Ecto neural progenitor cell (in vitro differentiated cells): ENCODE measurements at places on chromosomes 16 and 17.

- peak; percentile 85 for DNase-seq
Measured at GRCh38 chr17:1643293-1643998, 2.1 kb downstream of the SCARF1 start.

DNA sequence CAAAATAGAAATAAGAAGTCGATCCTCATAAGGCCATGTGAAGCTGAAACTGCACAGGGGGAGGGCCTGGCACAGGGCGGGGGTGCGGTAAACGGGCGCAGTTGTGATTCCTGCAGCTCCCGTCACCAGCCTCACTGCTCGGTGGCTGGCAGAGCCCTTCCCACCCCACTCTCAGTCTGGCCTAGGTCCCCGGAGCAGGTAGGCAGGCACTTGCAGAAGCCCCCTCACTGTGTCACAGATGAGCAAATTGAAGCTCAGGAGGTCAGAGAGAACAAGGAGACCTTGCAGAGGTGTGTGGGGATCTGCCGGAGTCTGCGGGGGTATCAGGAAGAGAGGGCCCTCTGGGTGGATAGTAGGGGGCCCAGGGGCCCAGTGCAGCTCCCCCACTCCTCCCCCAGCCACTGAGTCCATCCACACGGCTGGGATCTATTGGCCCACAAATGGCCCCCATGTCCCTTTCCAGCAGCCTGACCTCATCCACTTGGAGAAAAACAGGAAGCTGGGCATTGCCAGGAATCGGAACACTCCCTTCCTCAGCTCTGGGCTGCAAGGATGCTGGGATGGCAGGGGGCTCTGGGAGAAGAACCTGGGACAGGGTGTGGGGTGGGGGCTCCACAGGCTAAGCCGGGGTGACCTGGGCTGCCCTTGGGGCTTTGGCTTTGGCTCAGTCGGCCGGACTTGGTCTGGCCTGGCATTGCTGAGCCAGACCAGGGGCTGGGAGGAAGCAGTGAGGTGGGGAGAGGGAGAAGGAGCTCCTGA lies 21.4 kb upstream of the MAP3K14 start:
- peak; percentile 46 for DNase-seq

DNA sequence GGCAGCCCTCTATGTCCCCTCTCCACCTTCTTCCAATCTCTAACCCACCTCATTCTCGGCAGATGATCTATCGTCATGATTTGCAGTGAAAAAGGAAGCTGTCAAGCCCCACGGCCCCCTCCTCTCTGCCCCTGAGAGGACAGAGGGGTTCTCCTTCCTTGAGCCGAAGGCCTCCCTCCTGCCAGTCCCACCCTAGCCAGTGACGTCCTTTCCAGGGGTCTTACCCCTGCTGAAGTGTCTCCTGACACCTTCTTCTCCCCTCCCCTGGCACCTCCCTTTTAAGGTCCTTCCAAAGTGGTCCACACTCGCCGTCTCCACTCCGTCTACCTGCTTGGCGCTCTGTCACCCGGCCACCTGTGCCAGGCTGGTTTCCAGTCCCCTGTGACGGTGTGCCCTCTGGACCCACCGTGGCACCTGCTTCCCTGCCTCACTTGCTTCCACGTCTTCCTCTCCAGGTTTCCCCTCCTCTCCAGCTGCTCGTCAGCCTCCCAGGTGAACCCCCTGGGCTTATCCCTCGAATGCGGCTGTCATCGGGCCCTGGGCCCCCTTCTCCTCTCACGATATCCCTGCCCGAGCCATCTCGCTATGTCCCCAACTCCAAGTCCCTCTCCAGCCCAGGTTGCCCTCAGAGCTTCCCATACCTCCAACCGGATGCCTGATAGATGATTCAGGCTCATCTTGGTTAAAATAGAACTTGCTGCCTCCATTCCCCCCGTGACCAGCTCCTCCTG lies 5.7 kb downstream of the CCDC102A start:
- DNase-seq: no peak

GRCh38 chr17:68052810-68053209 lies 17.3 kb downstream of the KPNA2 start:
- no peak for DNase-seq

- DNase-seq: peak; percentile 92
Measured at GRCh38 chr17:35731239-35731916, at the start of gene RASL10B. Gene RASL10B (plus strand): TSS chr17:35731639. CDS start chr17:35735185, 3,546 bp downstream.

DNA sequence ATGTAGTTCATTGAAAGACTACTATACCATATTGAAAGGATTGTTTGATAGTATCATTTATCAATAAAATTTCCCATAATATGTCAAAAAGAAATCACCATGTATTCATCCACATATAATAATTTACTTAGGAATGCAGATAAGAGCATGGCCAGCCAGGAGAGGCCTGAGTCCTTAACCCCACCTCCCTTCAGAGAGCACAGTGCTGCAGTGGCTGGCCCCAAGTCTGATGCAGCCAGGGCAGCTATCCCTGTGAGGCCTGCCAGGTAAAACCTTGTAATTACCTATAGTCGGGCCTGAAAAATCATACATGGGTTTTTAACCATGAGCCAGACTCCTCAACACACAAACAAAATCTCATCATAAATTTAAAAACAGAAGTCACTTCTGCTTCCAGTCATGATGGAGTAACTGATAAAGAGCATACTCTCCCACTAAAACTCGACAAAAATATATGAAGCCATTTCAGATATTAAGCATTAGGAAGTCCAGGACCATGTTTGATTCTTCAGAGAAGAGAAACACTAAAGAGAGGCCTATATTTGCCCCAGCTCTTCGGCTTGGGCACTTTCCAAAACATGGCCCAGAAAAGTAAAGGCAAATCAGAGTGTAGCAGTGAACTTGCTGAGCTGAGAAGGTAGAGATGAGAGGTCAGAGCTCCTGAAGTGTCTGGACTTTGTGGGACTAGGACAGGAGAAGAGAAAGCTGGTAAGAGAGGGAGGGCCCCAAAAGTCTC lies 40.9 kb upstream of the CCNF start:
- no peak for DNase-seq

DNA sequence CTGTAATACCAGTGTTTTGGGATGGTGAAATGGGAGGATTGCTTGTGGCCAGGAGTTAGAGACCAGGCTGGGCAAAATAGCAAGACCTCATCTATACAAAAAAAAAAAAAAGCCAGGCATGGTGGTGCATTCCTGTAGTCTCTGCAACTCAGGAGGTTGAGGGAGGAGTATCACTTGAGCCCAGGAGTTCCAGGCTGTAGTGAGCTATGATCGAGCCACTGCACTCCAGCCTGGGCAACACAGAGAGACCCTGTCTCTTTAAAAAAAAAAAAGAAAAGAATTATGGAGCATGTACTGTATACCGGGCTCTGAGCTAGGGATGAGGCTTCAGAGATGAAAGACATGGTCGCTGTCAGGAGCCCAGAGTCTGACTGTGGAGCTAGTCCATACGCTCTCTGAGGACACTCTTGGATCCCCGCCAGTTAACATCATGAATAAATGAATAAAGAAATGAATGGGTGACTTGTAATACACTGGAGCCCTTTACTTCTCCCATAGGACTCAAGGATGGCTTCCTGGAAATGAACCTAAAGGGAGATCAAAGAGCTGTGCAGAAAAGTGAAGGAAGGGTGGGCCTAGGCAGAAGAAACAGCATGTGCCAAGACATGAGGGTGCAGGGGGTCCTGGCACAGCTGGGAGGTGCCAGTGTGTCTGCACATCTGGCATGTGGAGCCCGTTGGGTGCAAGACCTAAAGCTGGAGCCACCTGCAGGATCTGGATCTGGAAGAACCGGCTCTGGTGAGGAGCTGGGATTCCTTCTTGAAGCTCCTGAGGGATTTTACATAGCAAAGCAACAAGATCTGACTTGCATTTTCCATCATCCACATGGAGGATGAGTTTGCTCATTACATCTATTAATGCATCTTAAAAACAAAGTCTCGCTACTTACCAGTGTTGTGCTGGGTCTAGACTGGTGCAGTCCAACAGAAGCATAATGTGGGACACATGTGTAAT lies 120.4 kb downstream of the IRX3 start:
- DNase-seq: no peak

GRCh38 chr16:74742051-74742481 lies 32.6 kb downstream of the FA2H start:
- no peak for DNase-seq

DNA sequence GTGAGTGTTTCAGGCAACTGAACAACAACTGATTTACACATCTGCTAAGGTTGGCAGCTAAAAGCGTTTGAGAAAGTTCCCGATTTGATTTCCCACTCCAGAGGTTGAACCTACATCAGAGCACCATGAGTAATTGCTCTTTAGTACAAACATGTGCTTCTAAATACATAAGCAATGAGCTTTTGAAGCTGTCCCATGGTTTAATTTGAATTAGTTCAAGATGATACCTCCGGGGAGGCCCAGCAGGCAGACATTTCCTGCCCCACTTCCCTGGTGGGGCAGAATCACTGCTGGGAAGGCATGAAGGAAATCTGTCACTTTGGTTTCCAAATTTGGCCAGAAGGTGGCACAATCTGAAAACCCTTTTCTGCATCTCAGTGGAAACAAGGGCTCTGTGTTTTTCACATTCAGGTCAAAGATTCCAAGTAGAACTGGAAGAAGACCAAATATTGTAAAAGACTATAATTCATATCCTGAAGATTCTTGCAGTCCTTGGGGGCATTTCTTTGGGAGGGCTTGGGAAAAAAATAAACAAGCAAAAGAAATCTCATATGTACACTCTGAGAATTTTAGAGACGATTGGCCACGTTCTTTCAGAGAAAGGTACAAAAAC lies 176.2 kb upstream of the FAM20A start:
- DNase-seq: peak; percentile 64

DNA sequence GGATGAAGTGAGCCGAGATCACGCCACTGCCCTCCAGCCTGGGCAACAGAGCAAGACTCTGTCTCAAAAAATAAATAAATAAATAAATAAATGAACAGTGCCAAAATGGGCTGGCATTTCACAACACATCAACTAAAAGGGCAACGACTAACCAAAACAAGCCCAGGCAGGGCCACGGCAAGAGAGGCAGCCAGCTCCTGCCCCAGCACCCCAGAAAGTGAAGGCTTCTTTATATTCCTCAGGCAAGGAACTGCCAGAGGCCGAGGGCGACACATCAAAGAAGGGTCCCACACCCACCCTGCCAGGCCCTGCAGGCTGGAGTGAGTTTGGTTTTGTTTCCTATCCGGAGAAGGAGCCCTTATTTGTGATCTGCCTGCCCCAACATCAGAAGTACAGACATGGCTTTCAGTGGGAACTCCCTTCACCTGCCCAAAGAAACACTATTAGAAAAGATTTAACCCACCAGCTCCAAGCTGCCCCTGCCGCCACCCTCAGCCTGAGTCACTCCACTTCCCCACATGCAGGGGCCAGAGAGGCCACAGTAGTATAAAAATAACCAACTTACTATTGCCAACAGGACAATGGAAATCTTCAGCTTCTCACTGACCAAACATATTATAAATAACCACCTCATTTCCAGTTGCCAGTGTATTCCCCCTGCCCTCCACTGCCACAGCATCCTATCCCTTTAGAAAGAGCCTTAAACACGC lies 8.0 kb downstream of the FBXO31 start:
- DNase-seq: no peak

DNA sequence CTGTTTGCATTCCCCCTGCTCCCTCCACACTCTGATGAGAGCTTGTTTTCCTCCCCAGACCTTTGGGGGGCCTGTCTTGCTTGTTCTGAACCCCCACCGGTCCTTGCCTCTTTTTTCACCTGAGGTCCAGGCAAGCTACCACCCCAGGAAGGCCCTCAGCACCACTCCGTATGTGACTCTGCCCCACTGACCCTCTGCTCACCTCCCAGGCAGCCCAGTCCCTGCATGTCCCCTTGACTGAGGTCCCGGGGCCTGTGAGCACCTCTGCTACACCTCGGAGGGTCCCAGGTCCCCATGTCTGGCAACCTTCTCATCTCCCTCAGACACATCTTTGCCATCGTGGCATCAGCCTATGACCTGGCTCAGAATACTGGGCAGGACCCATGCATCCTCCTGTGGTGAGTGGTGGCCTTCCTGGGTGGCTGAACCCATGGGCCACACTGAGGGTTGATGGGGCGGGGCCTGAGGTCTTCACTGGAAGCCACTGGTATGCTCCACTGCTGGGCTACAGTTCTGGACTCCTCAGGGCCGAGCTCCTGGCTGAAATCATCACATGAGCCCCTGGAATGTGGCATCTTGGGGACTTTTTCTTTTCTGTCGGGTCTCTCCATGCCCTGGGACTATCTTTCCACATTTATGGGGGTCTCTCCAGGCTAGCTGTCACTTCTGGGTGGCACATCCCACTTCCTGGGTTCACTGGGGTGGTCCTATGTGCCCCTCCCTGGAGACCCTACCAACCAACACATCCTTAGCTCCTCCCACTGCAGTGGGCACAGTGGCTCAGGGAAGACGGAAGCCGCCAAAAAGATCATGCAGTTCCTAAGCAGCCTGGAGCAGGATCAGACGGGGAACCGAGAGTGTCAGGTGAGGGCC lies 3.5 kb downstream of the MYO15B start:
- DNase-seq: no peak

DNA sequence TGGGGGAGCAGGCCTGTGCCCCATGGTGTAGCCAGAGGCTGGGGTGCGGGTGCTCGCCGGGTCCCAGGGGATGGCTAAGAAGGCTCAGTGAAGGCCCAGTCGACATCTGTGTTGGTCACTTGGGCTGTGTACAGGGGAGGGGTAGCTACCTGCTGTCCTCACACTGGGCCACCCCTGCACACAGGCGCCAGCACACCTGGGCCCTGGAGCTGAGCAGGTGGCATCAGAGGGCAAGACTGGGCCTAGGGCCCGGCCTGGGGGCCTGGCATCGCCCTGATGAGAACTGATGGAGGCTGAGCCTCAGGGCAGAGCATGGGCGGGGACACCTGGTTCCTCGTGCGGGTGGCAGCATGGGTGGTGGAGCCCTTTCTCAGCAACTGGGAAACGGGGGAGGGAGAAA lies 870 bp upstream of the CTRB2 start:
- DNase-seq: no peak
